Stimulated activated CD4-positive, alpha-beta T cell treated with anti-CD3 and anti-CD28 coated beads, Interleukin-4, amount 100 ng/mL, for 24 hours (primary cell): ENCODE measurements at places on chromosomes 16 and 17.

DNA sequence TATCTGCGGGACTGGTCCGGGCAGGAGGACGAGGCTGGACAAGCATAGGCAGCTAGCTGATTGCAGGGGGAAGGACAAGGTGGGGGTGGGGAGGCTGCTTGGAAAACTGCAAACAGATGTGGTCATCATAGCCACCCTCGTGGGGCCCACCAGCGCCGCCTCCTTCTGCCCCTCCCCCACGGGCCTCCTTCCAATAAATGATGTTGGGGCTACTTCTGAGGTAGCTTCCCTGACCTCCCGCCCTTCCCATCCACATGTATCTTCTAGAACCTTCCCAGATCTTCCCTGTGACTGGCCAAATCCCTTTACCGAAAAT, 12.3 kb upstream of the CDC42EP4 start:
- no peak for DNase-seq

GRCh38 chr16:28845293-28845692, 855 bp downstream of the TUFM start:
- DNase-seq = peak; percentile 54

DNA sequence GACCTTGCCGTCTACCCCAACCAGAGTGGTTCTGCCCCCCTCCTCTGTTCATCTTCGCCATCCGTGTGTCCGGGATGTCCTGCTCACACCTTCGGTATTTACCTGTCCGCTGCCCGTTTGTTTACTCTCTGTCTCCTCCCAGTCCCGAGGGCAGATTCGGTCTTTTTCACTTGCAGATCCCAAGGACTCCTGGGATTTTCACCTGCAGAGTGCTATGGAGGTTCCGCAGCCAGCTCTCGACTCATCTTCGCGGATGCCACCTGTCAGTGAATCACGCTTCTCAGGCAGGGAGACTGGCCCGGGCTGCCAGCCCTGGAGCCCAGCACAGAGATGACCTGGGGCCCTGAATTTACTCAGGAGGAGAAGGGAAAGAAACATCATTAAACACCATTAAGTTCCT, 8.1 kb downstream of the CRISPLD2 start:
- no peak for DNase-seq

GRCh38 chr16:49599281-49599680, 225.7 kb downstream of the C16orf78 start:
- DNase-seq = no peak
